ENCODE measurements at places on chromosomes 1 and 21.

DNA sequence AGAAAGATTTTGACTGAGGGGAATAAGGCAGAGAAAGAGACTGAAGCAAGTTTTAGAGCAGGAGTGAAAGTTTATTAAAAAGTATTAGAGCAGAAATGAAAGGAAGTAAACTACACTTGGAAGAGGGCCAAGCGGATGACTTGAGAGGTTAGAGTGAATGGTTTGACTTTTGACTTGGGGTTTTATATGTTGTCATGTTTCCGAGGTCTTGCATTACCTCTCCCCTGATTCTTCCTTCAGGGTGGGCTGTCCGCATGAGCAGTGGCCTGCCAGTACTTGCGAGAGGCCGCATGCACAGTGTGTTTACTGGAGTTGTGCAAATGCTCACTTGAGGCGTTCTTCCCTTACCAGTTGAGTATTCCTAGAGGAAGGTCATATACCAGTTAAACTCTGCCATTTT lies 13.0 kb upstream of the DENND2D start:
- no peak for DNase-seq

DNA sequence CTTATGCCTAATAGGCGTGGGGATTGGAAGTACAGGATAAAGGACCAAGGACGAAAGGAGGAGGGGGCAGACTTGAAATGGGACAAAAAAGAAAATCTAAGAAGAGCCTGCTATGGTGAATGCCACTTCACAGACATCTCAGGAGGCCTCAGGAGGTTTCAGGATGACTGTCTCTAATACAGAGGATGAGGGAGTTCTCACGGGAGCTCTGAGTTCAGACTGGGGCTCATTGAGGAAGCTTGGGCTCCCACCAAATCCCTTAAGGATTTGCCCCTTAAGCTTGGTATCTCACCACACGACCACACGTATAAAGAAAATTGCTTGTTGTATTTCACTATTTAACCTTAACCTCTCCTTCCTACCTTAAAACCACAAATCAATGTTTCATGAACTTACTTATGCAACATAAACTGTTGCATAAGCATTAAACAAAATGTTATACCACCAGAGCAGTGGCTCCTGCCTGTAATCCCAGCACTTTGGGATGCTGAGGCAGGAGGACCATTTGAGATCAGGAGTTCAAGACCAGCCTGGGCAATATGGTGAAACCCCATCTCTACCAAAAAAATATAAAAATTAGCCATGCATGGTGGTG lies 12.4 kb downstream of the SLC30A1 start:
- DNase-seq: no peak

DNA sequence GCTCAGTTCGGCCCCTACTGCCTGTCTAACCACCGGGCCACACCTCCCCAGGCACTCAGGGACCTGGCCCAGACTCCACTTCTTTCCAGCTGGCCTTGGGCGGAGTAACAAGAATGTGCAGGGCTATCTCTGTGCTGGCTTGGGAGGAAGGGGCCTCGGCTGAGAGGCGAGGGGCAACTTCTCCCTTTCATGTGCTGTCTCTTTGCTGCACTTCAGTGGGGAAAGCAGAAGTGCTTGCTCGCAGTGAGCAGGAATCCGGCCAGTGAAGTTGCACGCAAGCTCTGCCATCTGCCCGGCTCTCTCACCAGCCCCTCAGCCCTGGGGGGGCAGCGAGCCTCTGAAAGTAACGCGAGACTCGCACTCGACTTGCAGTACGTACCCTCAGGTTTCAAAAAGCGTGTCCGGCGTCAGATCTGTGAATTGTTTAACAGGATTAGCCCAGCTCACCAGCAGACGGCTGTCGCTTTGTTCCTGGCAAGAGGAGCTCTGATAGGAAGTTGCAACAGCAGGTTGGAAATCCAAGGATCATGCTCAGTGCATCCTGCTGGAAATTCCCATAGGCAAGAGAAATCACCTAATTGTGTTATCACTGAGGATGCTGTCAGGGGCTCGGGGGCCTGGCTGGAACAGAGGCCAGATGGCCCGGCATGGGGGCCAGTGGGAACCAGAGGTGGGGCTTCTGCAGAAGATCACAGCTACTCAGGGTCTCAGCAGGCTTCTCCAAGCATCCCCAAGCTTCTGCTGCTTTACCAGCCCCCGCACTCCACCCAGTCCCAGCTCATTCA lies 221.1 kb downstream of the NPHP4 start:
- peak; percentile 25 for DNase-seq

DNA sequence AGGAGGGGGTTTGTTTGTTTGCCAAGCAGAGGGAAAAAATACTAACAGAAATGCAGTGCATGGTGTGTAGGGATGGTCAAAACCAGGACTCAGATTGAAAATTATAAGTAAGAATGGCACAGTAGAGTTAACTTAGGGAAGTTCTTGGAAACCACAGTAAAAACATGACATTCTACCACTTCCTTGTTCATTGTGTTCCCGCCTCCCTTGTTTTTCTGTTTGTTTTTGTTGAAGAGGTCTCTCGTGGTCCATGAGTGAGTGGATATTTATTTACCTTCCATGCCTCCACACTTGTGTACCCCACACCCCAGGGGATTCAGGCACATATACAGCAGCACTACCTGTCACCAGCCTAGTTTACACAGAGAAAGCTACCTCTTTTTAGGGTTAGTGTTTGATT lies 69.6 kb downstream of the OLFML2B start:
- DNase-seq: no peak

DNA sequence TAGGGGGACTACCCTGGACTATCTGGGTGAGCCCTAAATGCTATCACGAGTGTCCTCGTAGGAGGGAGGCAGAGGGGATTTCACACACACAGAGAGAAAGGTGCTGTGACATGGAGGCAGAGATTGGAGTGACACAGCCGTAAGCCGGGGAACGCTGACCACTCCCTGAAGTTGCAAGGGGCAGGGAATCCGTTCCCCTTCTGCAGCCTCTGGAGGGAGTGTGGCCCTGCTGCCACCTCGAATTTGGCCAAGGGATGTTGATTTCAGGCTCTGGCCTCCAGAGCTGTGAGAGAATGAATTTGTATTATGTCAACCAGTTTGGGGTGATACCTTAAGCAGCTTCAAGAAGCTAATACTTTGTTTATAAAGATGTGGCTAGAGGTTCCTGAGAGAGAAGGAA lies 137.7 kb downstream of the ACTL8 start:
- DNase-seq: no peak

- DNase-seq: no peak
Observed at GRCh38 chr1:41698916-41699860, 214.7 kb upstream of the EDN2 start.

DNA sequence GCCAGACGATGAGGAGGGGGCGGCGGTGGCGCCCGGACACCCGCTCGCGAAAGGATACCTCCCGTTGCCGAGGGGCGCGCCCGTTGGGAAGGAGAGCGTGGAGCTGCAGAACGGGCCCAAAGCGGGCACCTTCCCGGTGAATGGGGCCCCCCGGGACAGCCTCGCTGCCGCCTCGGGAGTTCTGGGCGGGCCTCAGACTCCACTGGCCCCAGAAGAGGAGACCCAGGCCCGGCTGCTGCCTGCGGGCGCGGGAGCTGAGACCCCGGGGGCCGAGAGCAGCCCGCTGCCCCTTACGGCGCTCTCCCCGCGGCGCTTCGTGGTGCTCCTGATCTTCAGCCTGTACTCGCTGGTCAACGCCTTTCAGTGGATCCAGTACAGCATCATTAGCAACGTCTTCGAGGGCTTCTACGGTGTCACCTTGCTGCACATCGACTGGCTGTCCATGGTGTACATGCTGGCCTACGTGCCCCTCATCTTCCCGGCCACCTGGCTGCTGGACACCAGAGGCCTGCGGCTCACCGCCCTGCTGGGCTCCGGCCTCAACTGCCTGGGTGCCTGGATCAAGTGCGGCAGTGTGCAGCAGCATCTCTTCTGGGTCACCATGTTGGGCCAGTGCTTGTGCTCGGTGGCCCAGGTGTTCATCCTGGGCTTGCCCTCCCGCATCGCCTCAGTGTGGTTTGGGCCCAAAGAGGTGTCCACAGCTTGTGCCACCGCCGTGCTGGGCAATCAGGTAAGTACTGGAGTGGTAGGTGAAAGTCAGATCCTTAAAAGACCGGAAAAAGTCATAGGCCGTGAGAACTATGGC lies 588 bp downstream of the FLVCR1 start:
- DNase-seq: peak; percentile 38

GRCh38 chr1:111516005-111516535 lies 12.6 kb upstream of the ADORA3 start:
- peak; percentile 37 for DNase-seq

- DNase-seq: no peak
Observed at GRCh38 chr1:9629445-9630201, 21.9 kb upstream of the PIK3CD start.

GRCh38 chr1:234515821-234516241 lies 36.9 kb upstream of the TARBP1 start:
- DNase-seq: no peak

GRCh38 chr1:59564192-59564891 lies 250.4 kb upstream of the HOOK1 start:
- DNase-seq: no peak

GRCh38 chr1:16484931-16485330 lies 29.2 kb downstream of the RNU1-1 start:
- DNase-seq: no peak

- no peak for DNase-seq
Observed at GRCh38 chr1:16173447-16174260, 17.8 kb upstream of the EPHA2 start.

DNA sequence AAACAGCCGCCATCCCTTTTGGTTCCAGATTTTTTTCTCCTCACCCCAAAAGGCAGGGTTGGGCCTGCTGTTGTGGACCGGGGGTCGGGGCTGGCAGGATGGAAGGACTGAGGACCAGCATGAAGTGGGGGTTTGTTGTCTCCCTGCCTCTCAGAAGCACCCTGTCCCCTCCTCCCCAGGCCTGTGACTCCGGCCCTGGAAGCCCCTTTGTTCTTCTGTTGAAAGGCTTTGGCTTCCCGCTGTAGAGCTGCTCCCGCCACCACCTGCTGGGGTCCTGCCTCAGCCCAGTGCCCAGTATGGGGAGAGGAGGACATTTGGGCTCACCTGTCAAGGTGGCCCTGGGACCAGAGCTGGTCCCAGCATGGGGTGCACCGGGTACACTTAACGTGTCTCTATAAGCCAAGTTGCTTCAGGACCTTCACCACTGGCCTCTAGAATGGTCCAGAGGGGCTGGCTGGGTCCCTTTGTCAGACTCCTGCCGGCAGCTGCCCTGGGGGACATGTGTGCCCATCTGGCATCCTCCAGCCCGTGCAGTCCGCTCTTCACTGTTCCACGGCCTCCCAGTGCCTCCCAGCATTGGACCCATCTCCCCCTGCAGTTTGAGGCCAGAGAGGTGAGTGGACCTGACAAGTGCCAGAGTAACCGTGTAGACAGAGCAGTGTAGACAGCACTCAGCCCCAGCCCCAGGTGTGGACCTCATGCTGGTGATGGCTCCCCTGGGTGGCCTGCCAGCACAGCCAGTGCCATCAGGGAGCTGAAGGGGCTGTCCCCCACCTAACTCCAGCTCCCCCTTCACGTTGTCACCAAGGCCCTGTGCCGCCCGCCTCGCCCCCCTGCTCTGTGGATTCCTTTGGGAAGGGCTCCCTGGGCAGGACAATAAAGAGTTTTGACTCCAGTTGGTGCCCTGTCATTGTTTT lies 6.1 kb upstream of the SYTL1 start:
- DNase-seq: no peak

Data from muscle of arm (tissue), 14 donors.